ENCODE measurements at places on chromosomes 12 and 14. TPM values are rescaled to one million over a fixed set of nuclear protein-coding genes. Genes with fewer than 3 reads are reported as not detected.

DNA sequence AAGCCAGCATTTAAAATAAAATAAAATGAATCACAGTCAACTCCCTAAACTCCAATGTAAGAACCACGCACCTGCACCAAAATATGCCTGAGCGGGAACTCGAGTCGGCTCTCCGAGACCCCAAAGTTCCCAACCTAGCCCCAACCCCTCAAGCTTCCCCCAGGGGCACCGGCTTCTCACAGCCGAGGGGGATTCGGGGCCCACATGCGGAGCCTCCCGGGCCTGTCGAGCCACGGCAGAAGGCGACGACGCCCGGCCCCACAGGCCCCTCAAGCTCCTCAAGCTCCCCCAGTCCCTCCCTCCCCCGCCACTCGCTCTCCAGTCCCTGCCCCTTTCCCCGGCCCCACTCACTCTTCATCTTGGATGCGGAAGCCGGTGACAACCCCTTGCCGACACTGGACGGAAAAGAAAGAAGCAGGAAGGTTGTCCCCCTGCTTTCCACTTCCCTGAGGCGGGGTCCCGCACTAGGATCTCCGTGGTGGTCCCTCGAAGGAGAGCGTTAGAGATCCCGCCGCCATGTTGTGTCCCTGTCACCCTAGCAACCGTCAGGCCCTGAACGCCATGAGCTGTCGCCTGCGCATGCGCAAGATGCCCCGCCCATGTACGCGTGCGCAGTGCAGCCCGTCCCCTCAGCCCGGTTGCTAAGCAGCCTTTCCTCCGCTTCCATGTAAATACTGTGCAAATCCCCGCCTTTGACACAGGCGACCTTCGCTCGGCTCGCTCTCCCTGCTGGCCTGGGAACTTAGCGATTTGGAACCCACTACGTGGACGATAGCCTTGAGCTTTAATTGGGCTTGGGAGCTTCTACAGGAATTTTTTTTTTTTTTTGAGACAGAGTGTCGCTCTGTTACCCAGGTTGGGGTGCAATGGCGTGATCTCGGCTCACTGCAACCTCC is at the start of gene MOK:
TSS of gene MOK (minus strand) at position 554 of the 896 bp plus-strand sequence. CDS start at position 358, 196 bp downstream.
- H3K4me1 ChIP-seq, result peaks cover 12% of the 10 kb centered on the region
- no peaks in the 10 kb centered on the region for H3K36me3 ChIP-seq
- no peak within 1 kb of the TSS for H3K27ac ChIP-seq
- DNase-seq, result no peak
- no peaks in the 10 kb centered on the region for H3K27me3 ChIP-seq
- peak within 1 kb of the TSS; percentile 66 for H3K4me3 ChIP-seq

DNA sequence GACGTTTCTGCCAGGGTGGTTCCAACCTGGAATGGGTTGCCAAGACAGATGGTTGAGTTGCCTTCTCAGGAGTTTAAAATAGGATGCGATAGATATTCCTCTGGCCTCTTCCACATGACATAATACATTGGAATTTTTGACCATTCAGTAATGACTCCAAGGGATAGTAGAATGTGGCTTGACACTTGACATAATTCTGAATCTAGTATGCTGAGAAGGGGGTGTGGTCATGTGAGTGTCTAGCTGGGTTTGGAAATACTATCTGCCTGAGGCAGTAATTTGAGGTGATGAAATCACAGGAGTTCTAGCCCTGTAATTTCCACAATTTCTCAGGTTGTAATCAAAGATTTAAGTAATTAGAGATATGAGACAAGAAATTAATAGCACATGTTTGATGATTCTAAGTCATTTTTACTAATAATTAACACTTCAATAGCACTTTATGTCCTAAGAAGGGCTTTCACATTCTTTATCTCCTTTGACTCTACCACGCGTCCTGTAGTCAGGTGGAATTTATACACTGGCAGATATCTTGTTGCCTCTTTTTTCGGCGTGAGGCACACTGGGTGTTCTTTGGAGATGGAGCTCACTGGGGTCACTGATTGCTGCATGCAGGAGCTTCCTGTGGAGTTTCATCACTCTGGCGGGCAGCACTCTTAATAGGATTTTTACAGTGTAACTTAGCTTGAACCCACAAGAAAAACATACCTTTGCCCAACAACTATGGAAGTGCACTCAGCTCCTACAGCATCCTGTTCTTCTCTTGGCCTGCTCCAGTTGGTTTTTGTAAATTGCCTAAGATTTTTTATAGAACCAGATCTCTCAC is 3.2 kb upstream of the AMIGO2 start:
- H3K27ac ChIP-seq, result no peak overlapping the region
- no peaks in the 10 kb centered on the region for H3K36me3 ChIP-seq
- H3K4me3 ChIP-seq, result no peak overlapping the region

Gene FAM181A
- not detected for total RNA-seq

Gene RNASE13
- total RNA-seq, result not detected

Gene NINJ2
- total RNA-seq, result 23.8 TPM

- H3K36me3 ChIP-seq, result no peaks in the 10 kb centered on the region
- no peaks in the 10 kb centered on the region for H3K27me3 ChIP-seq
- H3K27ac ChIP-seq, result no peak overlapping the region
- H3K4me1 ChIP-seq, result peaks cover 3% of the 10 kb centered on the region
- no peak overlapping the region for H3K4me3 ChIP-seq
Observed at GRCh38 chr14:53386362-53386761, 233.2 kb upstream of the DDHD1 start.

Data from vagina (tissue), 2 donors.